ENCODE measurements at places on chromosomes 16 and 17. TPM values are rescaled to one million over a fixed set of nuclear protein-coding genes. Genes with fewer than 3 reads are reported as not detected.

The ITGB3 gene
- 7.7 TPM for polyA plus RNA-seq

The SKAP1 gene
- polyA plus RNA-seq = 0.77 TPM

The LITAFD gene
- polyA plus RNA-seq = not detected

The OR4D1 gene
- polyA plus RNA-seq = 0.11 TPM

The CWC25 gene
- 9.6 TPM for polyA plus RNA-seq

The VPS25 gene
- 52.3 TPM for polyA plus RNA-seq

The HSPB9 gene
- polyA plus RNA-seq = 0.09 TPM

The CCL23 gene
- 2.4 TPM for polyA plus RNA-seq

The CCL2 gene
- polyA plus RNA-seq = 278 TPM

The KCNAB3 gene
- polyA plus RNA-seq = 1.9 TPM

The MRPS34 gene
- polyA plus RNA-seq = 71.0 TPM

The ZDHHC1 gene
- 8.9 TPM for polyA plus RNA-seq

All from adipose tissue (tissue), 3 donors.